ENCODE measurements at places on chromosomes 3 and 15. TPM values are rescaled to one million over a fixed set of nuclear protein-coding genes. Genes with fewer than 3 reads are reported as not detected.

The DLEC1 gene
- 0.19 TPM for total RNA-seq

GRCh38 chr3:178950676-178951075 is 120.9 kb downstream of the ZMAT3 start:
- no peaks in the 10 kb centered on the region for H3K4me1 ChIP-seq
- H3K4me3 ChIP-seq, result no peak overlapping the region
- H3K36me3 ChIP-seq, result no peaks in the 10 kb centered on the region
- no peaks in the 10 kb centered on the region for H3K27me3 ChIP-seq

DNA sequence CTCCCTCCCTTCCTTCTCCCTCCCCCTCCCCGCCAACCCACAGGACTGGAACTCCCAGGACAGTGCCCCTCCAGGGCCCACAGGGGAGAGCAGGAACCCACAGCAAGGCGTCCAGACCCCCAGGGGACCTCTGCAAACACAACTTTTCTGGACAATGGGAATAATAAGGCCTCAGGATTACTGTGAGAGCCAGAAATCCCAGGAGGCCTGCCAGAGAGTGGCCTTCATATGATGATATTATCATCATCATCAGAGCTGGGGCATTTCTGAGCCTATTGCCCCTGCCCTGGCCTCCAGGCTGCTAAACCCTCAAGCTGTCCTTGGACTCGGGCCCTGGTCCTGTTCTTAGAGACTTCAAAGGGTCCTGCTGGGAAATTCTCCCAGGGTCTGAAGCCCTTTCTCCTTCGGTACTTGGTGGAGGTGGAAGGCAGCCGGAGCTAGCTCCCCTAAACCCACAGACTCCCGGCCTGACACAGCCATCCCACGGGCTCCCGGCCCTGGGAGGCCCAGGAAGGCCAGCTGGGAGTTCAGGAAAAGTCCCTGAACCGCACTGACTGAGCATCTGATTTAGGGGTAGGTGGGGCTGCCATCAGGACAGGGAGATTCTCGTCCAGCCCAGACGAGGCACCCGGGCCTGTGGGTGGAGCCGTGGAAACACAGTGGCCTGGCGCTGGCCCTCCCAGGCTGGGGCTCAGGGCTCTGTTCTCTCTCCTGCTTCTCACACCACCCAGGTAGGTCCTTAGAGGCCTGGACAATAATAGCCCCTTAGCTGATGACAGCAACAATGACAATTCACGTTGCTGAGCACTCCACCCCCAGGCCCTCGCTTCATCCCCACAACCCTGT is 4.9 kb downstream of the CALML4 start:
- H3K4me1 ChIP-seq, result peaks cover 25% of the 10 kb centered on the region
- H3K4me3 ChIP-seq, result no peak overlapping the region
- H3K27me3 ChIP-seq, result no peaks in the 10 kb centered on the region
- no peaks in the 10 kb centered on the region for H3K36me3 ChIP-seq
- DNase-seq, result no peak
- H3K27ac ChIP-seq, result no peak overlapping the region

GRCh38 chr15:65184305-65184867 is 756 bp downstream of the CLPX start:
- H3K4me1 ChIP-seq, result 0 out of 2 replicates have a peak, but pooled peaks cover 6% of the 10 kb centered on the region
- peaks cover 7% of the 10 kb centered on the region for H3K36me3 ChIP-seq
- peak overlapping the region; percentile 51 for H3K27ac ChIP-seq
- DNase-seq, result peak; percentile 79
- H3K4me3 ChIP-seq, result peak overlapping the region; percentile 90
- H3K27me3 ChIP-seq, result no peaks in the 10 kb centered on the region

DNA sequence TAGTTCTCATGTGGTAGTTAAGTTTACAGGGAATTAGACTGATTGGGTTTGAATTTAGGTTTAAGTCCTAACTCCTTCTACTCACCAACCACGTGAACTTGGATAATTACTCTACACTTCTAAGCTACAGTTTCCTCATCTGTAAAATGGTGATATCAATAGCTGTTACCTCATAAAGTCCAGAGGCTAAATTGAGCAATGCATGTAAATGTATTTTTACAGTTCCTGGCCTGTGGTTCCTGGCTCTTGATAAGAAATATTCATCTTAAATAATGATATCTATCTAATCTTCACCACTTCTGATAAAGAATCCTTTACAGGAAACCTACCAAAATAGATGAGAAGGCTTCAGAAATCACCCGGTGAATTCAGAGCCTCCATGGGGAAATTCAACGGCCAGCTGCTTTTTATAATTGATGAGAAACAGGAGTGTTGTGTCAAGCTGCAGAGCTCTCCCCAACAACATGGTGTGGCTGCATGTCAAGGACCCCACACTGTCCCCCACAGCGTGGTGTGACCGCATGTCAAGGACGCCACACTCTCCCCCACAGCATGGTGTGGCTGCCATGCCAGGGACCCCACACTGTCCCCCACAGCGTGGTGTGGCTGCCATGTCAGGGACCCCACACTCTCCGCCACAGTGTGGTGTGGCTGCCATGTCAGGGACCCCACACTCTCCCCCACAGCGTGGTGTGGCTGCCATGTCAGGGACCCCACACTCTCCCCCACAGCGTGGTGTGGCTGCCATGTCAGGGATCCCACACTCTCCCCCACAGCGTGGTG is 80.8 kb upstream of the PEX5L start:
- DNase-seq, result no peak
- H3K4me3 ChIP-seq, result no peak overlapping the region
- H3K27me3 ChIP-seq, result no peaks in the 10 kb centered on the region
- H3K4me1 ChIP-seq, result peaks cover 41% of the 10 kb centered on the region
- H3K27ac ChIP-seq, result peak overlapping the region; percentile 87

- no peak for DNase-seq
- no peak overlapping the region for H3K4me3 ChIP-seq
- peaks cover 52% of the 10 kb centered on the region for H3K4me1 ChIP-seq
- peak overlapping the region; percentile 60 for H3K27ac ChIP-seq
Observed at GRCh38 chr15:40790718-40791117, 16.2 kb upstream of the ZFYVE19 start.

DNA sequence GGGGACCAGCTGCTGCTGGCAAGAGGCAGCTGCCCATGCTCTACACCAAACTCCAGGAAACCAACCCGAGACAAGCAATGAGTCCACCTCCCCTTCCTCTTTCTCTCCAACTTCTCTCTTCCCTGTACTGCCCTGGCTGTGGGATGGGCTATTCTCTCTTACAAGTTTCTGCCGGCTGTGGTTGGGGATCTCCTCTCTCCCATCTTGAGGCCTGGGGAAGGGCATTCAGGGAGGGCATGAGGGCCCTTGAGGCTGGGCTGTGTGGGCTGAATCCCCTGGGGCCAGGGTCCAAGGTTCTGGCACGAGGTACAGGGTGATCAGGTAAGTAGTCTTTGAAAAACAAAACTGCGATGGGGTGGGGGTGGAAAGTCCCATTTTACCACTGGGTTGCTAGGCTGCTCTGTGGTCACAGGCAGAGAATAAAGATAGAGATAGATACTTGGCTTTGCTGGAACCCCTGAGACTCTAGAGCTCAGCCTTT is 32.3 kb upstream of the CTSH start:
- H3K27me3 ChIP-seq, result 0 out of 2 replicates have a peak, but pooled peaks cover 5% of the 10 kb centered on the region
- H3K4me3 ChIP-seq, result no peak overlapping the region
- no peaks in the 10 kb centered on the region for H3K36me3 ChIP-seq
- no peak for DNase-seq
- no peak overlapping the region for H3K27ac ChIP-seq
- H3K4me1 ChIP-seq, result no peaks in the 10 kb centered on the region

GRCh38 chr15:39833515-39833981 is 50.9 kb upstream of the FSIP1 start:
- peaks cover 57% of the 10 kb centered on the region for H3K4me1 ChIP-seq
- DNase-seq, result no peak
- no peaks in the 10 kb centered on the region for H3K36me3 ChIP-seq
- H3K27ac ChIP-seq, result no peak overlapping the region
- H3K27me3 ChIP-seq, result no peaks in the 10 kb centered on the region

The DPPA4 gene
- total RNA-seq, result 878 TPM

DNA sequence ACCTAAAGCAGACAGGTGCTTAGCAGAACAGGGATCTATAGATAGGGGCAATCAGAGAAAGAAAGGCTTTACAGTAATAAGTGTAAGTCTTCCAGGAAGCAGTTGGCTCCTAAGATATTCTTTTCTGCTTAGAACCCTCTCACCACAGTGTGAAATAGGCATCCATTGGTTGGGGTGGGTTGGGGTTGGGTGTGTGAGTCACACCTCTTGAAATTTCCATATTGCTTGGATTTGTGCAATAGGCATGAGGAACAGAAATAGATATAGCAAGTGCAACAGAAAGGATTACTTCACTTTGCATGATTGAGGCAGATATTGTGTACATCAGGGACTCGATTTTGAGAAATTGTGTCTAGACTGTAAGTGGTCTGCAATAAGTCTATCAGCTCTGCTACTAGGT is 200.1 kb upstream of the GAP43 start:
- H3K4me1 ChIP-seq, result no peaks in the 10 kb centered on the region
- H3K36me3 ChIP-seq, result no peaks in the 10 kb centered on the region
- no peak overlapping the region for H3K4me3 ChIP-seq
- H3K27ac ChIP-seq, result no peak overlapping the region
- DNase-seq, result no peak

- no peaks in the 10 kb centered on the region for H3K27me3 ChIP-seq
- H3K27ac ChIP-seq, result no peak overlapping the region
- DNase-seq, result no peak
Observed at GRCh38 chr15:25773248-25773647, 89.9 kb downstream of the ATP10A start.

- DNase-seq, result no peak
- H3K4me3 ChIP-seq, result no peak overlapping the region
- peaks cover 55% of the 10 kb centered on the region for H3K4me1 ChIP-seq
- H3K27me3 ChIP-seq, result no peaks in the 10 kb centered on the region
Observed at GRCh38 chr15:68797599-68798345, 22.9 kb downstream of the ANP32A start.

DNA sequence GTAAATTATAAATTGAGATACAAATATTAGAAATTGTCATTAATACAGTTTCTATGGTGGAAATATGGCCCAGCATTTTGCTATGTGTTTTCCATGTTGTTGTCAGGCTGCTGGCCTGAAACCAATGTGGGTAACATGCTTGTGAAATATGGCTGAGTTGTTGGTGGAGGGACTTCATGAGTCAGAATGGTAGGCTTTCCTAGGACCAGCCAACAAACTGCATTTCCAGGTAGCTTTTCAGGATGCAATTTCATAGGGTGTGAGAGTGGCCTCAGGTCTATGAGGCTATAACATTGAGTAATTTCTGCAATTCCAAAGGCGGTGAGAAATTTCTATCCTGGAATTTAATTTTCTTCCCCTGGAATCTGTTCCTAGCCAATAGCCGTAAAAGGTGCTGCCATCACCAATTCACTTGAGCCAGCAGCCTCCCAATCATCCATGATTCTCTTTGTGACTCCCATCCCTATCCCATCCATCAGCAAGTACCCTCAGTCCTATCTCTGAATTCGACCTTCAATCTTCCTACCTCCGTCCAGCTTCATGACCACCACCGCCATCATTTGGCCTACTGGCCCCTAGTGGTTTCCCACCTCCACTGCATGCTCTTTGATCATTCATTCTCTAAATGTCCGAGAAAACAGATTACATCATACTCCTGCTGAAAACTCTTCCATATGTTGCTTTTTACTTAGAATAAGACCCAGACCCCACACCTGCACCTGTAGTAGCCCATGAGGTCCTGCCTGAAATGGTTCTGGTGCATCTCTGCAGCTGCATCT is 276.6 kb upstream of the CFAP20DC start:
- no peak overlapping the region for H3K4me3 ChIP-seq
- peak; percentile 77 for DNase-seq
- no peaks in the 10 kb centered on the region for H3K36me3 ChIP-seq
- H3K27me3 ChIP-seq, result no peaks in the 10 kb centered on the region
- H3K4me1 ChIP-seq, result no peaks in the 10 kb centered on the region

The DUOX1 gene
- total RNA-seq, result 2.1 TPM

The UROC1 gene
- total RNA-seq, result not detected

GRCh38 chr15:70111203-70112073 is 13.7 kb upstream of the TLE3 start:
- peak; percentile 93 for DNase-seq
- peak overlapping the region; percentile 35 for H3K4me3 ChIP-seq
- no peaks in the 10 kb centered on the region for H3K27me3 ChIP-seq
- peaks cover 12% of the 10 kb centered on the region for H3K4me1 ChIP-seq
